ENCODE measurements at places on chromosomes 1 and 21.
A peak's percentile ranks its signal among the peaks of the same experiment; 100 is the strongest.

DNA sequence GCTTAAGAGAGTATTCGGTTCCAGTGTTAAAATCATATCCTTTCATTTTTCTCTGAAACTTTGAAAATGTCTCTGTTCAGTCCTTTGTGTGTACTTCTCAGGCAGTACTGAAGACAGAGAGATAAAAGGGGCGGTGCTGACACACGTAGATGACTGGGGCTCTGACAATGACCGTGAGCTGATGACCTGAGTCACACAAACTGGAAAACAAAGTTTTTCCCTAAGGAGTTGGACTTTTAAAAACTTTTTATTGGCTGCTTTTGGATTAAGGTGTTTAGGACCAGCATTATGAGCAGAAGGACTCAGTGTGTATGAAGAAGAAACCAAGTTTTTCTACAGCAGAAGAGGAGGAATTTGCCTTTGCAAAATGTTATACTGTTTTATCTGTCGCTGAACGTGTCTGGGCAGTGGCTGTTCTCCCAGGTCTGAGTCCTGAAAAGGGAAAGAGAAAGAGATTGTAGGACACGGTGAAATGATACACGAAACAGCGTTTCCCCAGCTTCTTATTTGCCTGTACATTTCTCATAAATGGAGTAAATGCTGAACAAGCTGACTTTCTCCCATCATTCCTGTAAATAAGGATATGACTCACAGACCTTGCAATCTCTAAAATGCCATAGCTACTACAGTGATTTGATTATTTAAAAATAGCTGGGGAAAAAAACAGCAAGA lies 51.5 kb downstream of the MAP3K7CL start:
- DNase-seq: peak; percentile 89

GRCh38 chr21:40016234-40016633 lies 149.0 kb downstream of the PCP4 start:
- no peak for DNase-seq

- DNase-seq: no peak
Measured at GRCh38 chr1:40435471-40435870, 14.8 kb upstream of the ZFP69B start.

- DNase-seq: no peak
Measured at GRCh38 chr1:106344494-106344893, 712.0 kb upstream of the PRMT6 start.

- no peak for DNase-seq
Measured at GRCh38 chr1:223410036-223410435, 16.8 kb downstream of the CCDC185 start.

DNA sequence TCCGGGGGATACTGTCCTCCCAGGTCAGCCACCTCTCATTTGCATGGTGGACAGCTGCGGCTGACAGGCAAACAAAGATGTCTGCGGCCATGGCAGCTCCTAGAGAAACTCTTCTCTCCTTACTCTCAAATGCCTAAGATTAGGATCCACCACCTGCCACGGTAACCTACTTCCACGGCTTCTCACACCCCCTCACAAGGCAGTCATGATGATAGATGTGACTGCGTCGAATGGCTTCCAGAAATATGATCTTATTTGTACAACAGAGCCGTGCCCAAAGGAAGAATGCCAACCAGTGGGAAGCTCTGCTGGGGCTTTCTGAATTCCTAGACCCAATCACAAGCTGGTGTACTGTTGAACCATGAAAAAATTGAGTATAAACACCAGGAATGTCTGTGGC lies 73.4 kb downstream of the BACE2 start:
- no peak for DNase-seq

- no peak for DNase-seq
Measured at GRCh38 chr1:187509091-187509490, 680.3 kb downstream of the PLA2G4A start.

DNA sequence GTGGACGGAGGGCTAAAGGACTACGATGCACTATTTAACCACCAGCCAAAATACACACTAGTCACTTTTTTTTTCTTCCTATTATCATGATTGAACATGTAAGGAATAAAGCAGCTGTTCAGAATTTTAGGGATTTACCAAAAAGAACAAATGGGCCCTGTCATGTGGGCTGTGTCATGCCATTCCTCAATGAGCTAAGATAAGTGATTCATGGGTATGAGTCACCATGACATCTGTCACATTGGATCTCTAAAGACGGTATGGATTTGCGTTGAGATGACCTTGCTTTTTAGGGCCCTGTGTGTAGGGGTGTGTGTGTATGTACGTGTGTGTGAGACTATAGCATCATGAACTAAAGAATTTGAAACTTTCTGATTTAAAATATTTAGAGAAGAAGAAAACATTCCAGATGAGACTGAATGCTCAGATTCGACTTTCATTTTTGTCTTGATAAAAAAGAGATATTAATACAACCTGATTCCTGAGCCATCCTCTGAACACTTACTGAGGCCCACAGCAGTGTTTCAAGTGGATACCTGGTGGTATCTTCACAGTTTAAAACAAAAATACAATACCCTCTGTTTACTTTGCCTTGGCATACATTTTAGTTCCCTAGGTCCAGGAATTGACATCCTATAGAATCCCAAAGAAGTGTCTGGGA lies 246.1 kb upstream of the DUSP10 start:
- DNase-seq: peak; percentile 62
